SK-N-SH (cell line): ENCODE measurements at places on chromosomes 4 and X. TPM values are rescaled to one million over a fixed set of nuclear protein-coding genes. Genes with fewer than 3 reads are reported as not detected.

- no peak for DNase-seq
Measured at GRCh38 chrX:35442421-35442820, 355.7 kb upstream of the MAGEB16 start.

GRCh38 chr4:142194905-142195304, 558.5 kb downstream of the IL15 start:
- DNase-seq, result no peak

DNA sequence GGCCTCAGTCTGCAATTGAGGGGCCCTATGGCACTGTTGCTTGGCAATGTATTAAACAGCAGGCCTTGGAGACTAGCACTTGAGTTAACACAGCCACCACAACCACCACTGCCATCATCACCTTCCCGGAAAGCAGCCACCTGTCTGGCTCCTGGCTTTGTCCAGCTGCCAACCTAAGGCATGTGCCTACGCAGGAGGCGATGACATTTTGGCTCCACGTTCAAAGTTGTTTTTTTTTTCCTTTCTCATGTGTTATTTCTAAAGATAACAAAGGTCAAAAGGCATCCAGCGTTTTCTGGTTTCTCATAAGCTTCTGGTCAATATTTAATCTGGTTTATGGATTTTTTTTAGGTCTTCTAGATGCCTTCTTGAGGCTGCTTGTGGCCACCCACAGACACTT, 7.5 kb downstream of the CLDN2 start:
- no peak for DNase-seq

DNA sequence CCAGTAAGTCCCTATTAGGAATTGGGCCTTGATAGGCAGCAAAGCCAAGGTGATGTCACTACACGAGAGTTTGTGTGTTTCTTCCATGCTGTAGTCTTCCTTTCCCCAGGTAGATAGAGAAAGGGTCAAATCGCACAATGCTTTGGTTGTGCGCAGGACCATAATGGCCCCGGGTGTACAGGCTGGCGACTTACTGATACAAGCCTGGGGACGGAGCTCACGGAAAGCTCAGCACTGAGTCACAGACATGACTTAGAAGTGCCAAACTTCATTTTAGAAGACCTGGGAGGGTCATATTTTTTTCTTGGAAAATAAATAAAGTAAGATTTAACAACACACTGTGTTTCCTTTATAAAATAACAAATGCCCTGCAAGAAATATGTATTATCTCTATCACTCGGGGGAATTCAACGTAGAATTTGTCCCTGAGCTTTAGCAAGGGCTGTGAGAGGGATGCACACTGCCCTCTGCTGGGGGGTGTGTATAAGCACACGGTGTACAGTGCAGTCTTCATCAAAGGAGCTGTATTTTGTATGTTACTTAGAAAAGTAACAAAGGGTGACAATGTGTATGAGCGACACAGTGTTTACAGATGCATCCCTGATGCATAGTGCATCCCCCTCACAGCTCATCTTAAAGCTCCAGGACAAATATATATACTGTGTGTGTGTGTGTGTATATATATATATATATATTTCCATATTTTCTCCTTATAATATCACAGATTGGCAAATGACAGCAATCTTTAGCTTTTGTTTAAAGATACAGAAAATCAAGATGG, 254.5 kb upstream of the VEGFC start:
- peak; percentile 49 for DNase-seq

DNA sequence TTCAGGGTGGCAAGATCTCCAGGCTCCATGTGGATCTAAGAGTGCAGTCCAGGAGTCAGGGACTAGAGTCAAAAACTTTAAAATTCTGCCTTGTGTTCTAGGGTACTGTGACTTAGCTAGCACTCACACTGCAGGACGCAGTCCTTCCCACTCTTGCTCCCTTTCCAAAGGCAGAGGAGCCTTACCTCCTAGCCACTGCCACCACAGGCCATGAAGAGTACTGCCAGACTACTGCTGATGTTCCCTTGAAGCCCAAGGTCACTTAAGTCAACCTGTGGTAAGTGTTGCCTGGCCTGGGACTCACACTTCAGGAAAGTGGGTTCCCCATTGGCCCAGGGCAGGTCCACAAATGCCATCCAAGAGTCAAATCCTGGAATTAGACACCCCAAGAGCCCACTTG, 632.2 kb downstream of the PCDH19 start:
- DNase-seq, result no peak

- DNase-seq, result peak; percentile 11
Measured at GRCh38 chr4:103204111-103204510, 6.0 kb upstream of the CENPE start.

AFM gene
- not detected in 2 replicates for polyA plus RNA-seq
